ENCODE measurements at places on chromosomes 16 and 17.

DNA sequence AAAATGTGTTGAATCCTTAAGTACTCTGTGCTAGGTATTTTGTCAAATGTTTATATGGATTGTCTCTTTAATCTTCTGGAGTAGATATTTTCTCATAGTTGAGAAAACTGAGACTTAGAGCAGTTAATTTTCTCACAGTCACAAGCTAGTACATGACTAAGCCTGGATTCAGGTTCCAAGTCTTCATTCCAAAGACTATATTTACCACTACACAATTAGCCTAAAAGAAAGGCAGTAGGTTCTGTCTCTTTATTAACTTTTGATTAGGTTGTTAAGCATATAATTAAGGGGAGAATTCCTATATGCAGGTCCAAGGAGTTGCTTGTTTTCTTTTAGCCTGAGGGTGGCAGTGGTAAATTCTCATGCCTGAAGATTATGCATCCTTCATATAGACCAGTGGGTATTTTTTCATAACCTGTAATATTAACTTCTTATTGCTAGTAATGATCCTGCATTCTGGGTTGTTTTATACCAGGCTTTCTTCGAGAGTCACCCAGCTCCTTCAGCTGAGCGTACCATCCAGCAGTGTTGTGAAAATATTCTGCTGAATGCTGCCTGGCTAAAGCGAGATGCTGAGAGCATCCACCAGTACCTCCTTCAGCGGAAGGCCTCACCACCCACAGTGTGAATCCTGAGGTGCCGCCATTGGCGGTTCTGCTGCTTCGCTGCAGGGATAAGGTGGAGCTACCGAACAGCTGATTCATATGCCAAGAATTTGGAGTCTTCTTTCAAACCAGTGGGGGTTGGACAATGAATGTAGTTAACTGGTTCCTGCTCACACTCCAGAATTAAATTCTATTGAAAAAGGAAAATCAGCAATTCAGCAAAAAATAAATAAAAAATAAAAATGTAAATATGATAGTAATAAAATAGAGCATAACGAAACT lies 28.2 kb upstream of the KPNB1 start:
- no peak for DNase-seq

DNA sequence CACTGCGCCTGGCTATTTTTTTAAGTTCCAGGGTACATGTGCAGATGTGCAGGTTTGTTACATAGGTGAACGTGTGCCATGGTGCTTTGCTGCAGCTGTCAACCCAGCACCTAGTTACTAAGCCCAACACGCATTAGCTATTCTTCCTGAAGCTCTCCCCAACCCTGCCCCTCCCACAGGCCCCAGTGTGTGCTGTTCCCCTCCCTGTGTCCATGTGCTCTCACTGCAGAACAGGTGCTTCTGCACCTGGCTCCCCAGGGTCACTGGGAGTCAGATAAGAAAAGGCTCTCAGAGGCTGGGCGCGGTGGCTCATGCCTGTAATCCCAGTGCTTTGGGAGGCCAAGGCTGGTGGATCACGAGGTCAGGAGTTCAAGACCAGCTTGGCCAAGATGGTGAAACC lies 6.2 kb downstream of the HASPIN start:
- no peak for DNase-seq

DNA sequence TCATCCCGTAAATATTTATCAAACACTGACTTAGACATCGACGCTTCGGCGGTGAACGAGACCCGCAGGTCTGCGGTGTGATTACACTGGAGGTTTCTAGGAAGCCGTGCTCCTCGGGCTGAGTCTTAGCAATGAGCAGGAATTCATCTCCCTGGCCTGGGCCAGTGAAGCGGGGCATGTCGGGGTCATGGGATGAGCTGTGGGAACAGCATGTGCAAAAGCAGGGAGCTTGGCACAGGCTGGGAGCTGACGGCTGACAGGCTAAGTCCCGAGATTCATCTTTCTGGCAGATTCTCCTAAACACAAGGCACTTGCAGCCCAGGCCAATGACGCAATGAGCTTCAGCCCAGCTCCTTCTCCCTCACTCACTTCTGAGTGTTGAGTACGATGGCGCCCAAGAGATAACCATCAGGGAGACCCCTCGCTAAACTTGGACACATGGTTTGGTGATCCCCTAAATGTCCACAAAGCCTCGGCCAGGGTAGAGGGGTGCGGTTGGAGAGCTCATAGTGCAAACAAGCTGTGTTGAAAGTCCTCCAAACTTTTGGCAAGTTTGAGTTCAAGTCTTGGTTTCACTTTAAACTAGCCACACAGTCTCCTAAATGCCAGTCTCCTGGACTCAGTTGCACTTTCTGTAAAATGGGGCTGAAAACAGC lies 12.8 kb downstream of the CRISPLD2 start:
- DNase-seq: no peak

GRCh38 chr17:71825687-71826086 lies 295.1 kb upstream of the SOX9 start:
- no peak for DNase-seq

GRCh38 chr16:1002399-1003166 lies 21.0 kb downstream of the SOX8 start:
- DNase-seq: peak; percentile 54

GRCh38 chr16:89583197-89583894 lies 7.8 kb downstream of the CPNE7 start:
- DNase-seq: no peak

DNA sequence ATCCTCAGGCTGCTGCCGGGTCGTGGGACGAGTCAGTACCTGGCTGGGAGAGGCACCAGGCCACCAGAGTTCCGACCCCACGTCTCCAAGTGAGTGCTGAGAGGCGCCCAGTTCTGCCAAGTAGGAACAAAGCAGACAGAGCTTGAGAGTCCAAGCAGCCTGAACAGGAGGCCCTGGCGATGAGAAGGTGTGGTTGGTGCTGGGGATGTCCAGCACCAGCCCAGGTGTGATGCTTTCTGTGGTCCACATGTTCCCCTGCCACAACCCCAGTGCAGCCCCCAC lies 10.8 kb downstream of the TAX1BP3 start:
- no peak for DNase-seq

DNA sequence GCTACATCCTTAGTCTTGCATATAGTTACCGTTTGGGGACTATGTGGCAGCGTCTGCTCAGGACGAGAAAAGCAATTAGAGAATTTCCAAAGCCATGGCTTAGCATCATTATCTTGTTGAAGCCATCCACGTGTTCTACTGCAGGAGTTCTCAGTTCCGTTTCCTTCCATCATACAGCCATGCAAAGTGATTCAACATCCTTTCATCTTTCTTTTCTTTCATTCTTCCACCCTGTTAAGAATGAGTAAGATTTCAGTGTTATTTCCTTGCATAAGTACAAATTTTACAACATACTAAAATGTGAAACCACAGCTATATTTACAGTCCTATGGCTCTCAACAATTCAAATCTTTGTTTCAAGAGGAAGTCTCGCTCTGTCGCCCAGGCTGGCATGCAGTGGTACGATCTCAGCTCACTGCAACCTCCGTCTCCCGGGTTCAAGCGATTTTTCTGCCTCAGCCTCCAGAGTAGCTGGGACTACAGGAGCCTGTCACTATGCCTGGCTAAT lies 3.8 kb downstream of the MARF1 start:
- DNase-seq: no peak

- peak; percentile 18 for DNase-seq
These were observed 5.4 kb upstream of the CRYBA1 start for GRCh38 chr17:29240968-29241963.

DNA sequence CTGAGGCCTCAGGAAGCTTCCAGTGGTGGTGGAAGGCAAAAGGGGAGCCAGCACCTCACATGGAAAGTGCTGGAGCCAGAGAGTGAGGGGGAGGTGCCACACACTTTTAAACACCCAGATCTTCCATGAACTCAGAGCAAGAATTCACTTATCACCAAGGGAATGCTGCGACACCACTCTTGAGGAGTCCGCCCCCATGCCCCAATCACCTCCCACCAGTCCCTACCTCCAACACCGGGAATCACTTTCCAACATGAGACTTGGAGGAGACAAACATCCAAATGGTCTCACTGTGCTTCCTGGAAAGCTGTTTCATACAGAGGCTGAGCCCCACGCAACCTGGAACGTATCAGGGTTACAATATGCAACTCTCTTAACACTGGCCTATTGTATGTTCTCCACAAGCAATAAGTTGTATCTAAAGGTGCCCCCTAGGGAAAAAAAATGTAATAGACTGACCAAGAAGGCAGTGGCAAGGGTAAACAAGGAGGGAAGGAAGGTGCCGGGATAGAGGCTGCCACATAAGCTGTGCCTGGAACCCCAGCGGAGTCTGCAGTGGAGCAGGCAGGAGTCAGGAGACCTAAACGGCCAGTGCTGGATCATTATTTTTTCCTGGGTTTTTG lies 106.7 kb upstream of the FOXF1 start:
- no peak for DNase-seq

GRCh38 chr17:43659823-43660617 lies 1.7 kb downstream of the MEOX1 start:
- no peak for DNase-seq

DNA sequence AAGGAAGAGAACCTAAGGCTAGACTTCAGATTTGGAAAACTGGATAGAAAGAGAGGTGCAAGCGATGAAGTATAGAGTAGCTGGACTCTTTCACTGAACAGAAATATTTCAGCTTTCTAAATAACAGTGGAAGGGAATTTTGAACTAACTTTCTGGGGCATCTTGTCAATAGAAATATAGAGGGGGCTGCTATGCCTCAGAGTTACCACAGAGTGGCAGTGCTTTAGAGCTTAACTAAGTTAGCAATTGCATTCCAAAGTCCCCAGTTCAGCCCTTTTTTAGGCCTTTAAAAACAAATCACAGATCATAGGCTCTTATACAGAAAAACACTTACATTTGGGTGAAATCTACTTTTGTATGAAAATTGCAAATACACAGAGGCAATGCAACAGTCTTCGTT lies 154.2 kb upstream of the CDH8 start:
- DNase-seq: no peak

DNA sequence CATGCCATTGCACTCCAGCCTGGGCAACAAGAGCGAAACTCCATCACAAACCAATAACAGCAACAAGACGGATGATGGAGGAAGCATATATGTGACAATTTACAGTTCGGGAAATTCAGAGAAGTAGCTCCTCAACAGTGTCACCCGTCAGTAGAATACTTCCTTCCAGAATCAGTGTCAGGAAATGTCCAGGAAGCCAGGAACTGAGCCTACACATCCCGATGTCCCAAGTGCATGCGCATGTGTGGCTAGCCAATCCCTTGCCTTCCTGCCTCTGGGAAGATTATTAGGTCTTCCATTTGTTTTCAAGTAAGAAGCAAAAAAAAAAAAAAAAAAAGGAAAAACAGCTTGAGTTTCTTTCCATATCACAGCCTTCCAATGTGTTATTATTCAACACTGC lies 1.4 kb upstream of the PITPNC1 start:
- DNase-seq: no peak

GRCh38 chr16:69131839-69132423 lies 457 bp downstream of the CHTF8 start:
- DNase-seq: peak; percentile 19

DNA sequence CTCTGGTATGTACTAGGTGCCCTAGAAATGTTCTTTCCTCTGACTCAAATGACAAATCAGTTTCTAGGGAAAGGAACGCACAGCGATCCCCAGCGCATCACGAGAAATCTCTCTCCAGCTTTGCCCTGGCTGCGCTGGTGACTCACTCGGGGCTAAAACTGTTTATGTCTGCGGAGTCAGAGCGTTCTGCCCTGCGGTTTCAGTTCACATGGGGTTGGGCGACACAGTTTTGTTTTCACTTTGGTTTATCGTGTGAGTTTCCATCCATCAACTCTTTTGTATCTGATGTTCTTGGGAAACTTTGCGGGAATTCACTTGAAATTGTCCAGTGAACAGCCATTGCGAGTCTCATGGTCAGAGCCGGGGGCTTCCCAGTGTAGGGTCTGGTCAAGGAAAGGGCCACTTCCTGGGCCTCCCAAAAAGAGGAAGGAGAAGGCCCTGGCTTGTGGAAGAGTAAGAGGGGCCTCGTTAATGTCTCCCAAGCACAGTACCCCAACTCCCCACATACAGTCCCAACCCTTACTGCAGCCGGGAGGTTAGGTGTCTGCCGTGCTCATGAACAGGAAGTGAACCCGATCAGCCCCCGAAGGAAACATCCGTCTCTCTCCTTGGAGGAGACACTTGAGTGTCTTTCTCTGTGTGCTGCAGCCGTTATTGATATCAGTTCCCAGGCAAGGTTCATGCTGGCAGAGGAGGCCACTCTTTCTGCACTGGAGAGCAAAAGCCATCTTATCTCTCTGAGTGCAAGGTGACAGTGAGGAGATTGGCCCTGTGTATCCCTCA lies 643.2 kb downstream of the WWOX start:
- DNase-seq: no peak
